Activated CD4-positive, alpha-beta T cell treated with anti-CD3 and anti-CD28 coated beads, Interleukin-10, Interleukin-2, amounts not matched to agents 100 ng/mL and 50 ng/mL, durations not matched to agents 16 hours and 8 hours (primary cell): ENCODE measurements at places on chromosomes 5 and 9.

- DNase-seq, result no peak
Observed at GRCh38 chr5:179307013-179307800, 38.1 kb downstream of the ADAMTS2 start.

GRCh38 chr5:177071666-177072385 lies 14.9 kb upstream of the FGFR4 start:
- DNase-seq, result peak; percentile 77

GRCh38 chr5:32158679-32158975 lies 15.5 kb downstream of the GOLPH3 start:
- DNase-seq, result no peak

DNA sequence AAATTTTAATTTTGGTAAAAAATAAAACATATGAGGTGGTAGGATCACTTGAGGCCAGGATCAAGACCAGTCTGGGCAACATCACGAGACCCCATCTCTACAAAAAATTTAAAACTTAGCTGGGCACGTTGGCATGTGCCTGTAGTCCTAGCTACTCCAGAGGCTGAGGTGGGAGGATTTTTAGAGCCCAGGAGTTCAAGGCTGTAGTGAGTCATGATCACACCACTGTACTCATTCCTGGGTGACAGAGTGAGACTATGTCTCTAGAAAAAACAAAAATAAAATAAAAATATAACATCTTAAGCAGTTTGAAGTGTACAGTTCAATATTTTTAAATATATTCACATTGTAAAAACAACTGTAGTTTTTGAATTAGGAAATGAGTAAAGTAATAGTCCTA lies 108.3 kb downstream of the SMIM15 start:
- DNase-seq, result no peak

DNA sequence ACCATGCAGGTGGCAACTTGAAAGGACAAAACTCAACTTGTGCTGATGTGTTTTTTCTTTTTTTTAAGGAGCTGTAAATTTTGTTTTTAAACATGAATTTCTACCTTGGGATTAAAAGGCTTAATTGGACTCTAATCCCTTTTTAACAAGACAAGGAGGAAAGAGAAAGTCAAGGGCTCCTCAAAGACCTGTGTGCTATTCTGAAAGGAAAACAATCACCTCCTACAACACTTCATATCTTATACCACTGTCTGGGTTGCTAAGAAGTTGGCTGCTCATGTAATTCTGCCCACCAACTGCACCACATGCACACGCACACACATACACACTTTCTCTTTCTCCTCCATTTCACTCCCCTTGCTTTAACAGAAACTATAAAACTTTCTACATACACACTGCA lies 78.6 kb downstream of the SH3RF2 start:
- no peak for DNase-seq

DNA sequence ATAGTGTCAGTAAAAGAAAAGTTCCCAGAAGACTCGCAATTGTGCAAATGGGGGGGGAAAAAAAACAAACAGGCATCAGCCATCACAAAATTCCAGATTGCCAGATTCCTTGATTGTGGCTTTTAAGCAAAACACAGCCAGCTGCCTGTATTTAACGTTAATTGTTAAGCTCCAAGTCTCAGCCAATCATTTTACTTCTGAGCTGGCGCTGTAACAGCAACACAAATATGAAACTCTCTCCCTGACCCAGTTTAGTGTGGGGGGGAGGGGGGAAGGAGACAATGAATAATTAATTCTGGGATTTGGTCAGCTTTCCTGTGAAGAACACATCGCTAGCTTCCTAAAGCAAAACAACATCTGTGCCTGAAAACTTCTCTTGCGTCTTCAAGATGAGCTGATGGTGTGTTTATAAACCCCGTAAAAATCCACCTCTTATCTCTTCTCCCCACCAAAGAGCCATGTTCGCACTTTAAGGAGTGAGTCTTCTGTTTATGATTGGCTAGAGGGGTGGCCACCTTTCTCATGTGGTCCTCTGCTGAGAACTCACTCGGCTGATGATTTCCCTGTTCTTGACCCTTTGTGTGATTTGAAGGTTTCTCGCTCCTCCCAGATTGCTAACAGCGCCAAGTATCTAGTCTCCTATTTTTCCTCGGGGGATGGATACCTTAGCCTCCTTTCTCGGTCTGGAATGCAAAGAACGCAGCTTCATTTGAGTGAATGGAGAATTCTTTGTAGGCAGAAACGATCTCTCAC lies 160.2 kb upstream of the DAPK1 start:
- DNase-seq, result no peak

- DNase-seq, result no peak
Observed at GRCh38 chr5:157370967-157371366, 89.0 kb upstream of the NIPAL4 start.

GRCh38 chr5:76385540-76385939 lies 17.5 kb upstream of the IQGAP2 start:
- DNase-seq, result no peak

DNA sequence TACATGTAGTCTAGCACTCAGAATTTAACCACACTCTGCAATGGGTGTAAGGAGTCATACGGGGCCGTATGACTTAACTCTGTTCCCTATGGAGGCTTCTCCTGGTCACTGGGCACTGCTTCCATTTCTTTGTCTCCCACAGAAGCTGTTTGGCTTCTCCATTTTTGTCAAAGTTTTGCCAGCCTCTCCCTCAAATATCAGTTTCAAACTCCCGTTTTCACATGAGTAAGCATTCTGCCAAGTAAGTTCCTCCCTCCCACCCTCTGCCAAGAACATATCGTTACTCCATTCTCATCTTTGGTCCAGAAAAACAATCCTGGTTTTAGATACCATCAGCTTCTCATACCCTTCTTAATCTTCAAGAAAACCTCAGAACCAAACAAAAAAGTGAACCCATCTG lies 6.1 kb downstream of the AFAP1L1 start:
- DNase-seq, result no peak

DNA sequence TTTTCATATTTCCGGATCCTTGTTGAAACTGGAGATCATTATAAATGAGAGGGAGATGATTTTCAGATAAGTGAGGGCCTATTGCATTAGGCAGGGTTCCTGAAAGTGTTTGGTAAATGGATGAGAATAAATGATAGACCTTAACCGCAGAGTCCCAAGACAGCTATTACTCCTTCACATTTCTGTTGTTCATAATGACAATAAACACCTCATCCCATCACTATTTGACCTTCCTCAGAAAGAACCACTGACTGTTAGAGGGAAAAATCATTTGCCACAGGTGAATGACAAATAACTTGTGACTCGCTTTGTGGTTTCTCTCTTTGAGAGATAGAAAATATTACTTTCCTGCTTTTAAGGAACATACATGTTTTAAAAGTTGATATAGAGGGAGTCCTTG lies 47.3 kb upstream of the TRMT10B start:
- DNase-seq, result peak; percentile 31

- DNase-seq, result peak; percentile 22
Observed at GRCh38 chr5:35316611-35317274, 86.5 kb upstream of the PRLR start.

DNA sequence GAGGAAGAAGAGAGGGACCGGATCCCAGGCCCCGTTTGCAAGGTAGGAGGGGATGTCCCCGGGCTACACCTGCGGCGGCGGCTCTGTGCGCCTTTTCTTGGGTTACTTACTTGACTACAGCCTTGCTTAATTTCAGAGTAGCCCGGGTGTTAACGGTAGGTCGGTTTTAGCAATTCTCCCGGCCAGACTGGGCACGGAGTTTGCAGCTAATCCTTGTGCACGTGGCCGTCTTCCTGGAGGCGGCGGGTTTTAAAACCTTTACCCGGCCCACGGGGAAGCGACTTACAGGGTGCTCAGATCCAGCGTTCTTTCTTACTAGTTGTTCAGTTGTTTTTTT lies 313 bp downstream of the BRIX1 start:
- DNase-seq, result peak; percentile 20

DNA sequence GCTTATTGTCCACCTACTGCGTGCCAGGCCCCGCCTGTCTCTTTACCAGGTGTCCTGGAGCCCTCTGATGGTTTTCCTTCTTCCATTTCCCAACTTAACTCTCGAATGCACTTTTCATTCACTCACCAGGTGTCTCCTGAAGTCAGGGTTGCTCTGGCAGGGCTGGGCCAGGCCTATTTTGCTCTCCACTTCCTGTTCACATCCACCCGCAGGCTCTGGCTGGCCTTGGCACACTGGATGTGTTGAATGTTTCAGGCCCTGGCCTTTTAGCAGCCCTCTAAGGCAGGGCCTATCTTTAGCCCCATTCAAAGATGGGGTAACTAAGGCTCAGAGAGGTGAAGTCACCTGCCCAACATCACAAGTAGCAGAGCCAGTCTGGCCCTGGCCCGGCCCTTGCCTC lies 16.4 kb downstream of the LRRC8A start:
- no peak for DNase-seq

DNA sequence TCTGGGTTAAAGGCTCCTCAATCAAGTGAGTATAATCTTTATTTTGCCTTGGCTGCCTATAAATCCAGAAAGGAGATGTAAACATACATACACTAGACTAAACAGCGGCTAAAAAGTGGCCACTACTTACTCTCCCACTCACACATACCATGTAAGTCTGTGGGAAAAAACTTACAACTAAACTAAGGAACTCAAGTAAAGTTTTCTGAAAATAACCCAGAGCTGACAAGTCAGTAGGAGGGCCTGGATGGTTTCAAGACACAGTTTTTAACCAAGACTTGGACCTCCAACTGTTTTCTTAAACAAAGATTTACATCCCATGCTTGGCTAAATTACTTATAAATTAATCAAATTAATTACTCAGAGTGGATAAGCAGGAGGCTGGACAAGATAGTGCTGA lies 64.5 kb downstream of the CEP120 start:
- DNase-seq, result no peak

- DNase-seq, result no peak
Observed at GRCh38 chr9:109295221-109296130, 25.4 kb downstream of the EPB41L4B start.

GRCh38 chr5:23648656-23649055 lies 141.2 kb downstream of the PRDM9 start:
- DNase-seq, result no peak

- no peak for DNase-seq
Observed at GRCh38 chr5:139462586-139463276, at the start of gene ECSCR. ECSCR (minus strand) TSS chr5:139462743; CDS start chr5:139462670, 73 bp downstream.

DNA sequence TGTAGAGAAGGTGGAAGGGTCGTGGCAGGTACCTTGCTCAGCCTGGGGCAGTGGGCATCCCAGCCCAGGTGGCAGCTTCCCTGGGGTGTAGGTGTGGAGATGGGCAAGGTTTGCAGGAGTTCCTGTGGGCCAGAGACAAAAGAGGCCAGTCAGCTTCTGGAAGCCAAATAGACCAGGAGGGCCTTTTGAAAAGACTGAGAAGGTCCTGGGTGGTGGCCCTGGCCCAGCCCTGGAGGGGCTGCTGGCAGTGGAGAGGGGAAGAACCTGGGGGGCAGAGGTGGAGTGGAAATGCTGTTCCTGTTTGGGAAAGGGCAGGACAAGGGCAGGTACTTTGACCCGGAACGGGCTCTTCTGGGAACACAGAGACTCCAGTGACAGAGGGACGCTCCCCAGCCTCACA lies 7.0 kb upstream of the IL3 start:
- DNase-seq, result no peak

- DNase-seq, result no peak
Observed at GRCh38 chr9:127796852-127797370, 5.8 kb upstream of the FPGS start.
